Right kidney (tissue), 9 donors: ENCODE measurements at places on chromosomes 5 and 9.
A peak's percentile ranks its signal among the peaks of the same experiment; 100 is the strongest.

DNA sequence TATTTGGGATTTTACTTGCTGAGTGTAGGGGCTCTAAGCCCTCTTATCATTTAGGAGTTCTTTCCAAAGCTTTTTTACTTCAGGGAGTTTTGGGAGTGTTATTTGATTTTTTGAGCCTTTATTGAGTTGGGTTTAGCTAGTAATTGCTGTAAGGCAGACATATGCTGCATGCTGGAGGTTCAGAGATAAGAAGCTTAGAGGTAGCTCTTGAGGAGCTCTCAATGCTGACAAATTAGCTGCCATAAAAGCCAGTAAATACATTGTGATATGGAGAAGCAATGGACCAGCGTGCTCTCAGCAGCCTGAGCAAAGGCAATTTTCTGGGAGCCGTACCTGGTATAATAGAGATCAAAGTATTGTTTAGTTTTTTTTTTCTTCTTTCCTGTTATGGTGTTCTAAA lies 11.6 kb downstream of the ARHGEF28 start:
- no peak for DNase-seq

- DNase-seq, result peak; percentile 24
These were observed 28.7 kb downstream of the DMRT3 start for GRCh38 chr9:1005043-1005667.

GRCh38 chr5:151772846-151773561 lies 1.2 kb downstream of the G3BP1 start:
- no peak for DNase-seq

- no peak for DNase-seq
These were observed 152.7 kb upstream of the ADRA1B start for GRCh38 chr5:159763562-159763961.

DNA sequence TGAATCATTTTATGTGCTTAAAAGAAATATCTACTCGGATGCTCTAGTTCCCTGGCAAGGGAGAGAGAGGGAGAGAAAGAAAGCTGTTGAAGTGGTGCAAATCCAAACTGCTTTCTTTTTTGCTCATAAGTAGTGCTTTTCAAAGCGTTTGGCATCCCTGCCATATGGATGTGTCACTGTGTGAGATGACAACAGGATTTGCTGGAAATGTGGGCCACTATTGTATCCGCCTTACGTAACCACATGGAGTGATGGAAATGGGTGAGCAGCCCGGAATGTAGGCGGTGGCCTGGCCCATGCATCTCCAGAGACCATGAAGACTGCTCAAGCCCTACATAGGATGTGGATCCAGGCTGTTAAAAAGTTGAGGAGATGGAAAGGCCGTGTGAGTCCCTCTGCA lies 30.8 kb downstream of the TJP2 start:
- DNase-seq, result no peak

DNA sequence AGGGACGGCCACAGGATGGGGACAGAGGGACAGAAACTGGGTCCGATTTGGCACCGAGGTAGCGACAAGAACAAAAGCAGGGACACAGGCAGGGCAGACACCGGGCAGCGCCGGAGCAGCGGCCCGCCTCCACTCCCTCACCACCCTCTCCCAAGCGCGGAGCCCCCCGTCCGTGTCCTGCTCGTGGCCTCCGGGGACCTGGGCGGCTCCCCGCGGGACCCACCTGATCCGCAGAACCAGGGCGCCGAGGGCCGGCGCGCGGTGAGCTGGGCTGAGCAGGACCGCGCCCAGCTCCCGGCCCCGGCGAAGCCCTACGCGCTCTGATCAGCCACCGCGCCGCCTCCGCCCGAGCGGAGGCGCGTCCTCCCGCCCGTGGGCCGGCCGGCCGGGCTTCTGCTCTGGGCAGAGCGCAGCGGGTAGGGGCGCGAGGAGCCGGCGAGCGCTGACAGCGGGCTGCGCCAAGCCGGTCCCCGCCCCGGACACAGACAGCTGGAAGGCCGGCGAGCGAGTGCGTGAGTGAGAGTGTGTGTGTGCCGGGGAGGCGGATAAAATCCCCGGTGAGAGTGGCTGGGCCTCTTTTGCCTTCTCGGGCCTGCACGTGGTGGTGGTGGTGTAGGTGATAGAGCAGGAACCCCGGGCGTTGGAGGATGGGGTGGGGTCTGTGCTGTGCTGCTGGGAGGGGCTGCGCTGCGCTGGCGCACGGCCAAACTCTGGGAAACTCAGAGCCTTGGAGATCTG lies at the start of gene GGTA1:
GGTA1 (minus strand) TSS at position 418 of the 738 bp plus-strand sequence. CDS start 31,922 bp downstream, outside the sequence.
- DNase-seq, result peak; percentile 88

DNA sequence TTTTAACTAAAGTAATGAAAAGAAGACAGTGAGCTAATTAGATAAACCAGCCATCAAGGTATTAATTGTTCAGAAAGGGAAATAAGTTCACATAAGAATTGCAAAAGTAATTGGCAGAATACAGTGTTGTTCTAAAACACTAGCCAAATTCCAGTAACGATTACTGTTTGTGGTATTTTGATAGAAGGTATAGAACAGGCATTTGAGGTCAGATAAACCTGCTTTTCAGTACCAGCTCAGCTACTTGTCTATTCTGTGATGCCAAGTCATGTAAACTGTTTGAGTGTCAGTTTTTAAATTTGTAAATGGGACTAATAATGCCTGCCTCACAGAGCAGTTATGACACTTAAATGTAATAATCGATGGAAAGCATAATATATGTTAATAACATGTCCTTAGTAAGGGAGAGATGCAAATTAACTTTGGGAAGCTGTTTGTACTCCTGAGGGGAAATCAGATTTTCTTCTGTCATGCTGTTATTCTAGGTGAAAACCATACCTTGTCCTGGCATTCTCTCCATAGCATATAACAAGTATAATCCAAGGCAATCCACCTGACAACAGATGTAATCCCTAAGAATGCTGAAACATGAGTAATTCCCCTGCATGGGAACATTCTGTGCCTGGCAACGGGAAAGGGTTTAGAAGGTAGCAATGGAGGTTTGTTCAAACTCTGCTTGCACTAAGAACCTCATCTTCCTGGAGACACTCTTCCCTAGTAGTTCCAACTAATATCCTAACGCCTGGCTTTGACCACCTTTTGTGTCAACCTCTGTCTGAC lies 509.5 kb upstream of the PAPPA start:
- no peak for DNase-seq

GRCh38 chr9:110048976-110049698 lies 158.8 kb downstream of the C9orf152 start:
- DNase-seq, result peak; percentile 79

- DNase-seq, result no peak
These were observed 64.3 kb downstream of the ARHGAP26 start for GRCh38 chr5:142834504-142834903.

DNA sequence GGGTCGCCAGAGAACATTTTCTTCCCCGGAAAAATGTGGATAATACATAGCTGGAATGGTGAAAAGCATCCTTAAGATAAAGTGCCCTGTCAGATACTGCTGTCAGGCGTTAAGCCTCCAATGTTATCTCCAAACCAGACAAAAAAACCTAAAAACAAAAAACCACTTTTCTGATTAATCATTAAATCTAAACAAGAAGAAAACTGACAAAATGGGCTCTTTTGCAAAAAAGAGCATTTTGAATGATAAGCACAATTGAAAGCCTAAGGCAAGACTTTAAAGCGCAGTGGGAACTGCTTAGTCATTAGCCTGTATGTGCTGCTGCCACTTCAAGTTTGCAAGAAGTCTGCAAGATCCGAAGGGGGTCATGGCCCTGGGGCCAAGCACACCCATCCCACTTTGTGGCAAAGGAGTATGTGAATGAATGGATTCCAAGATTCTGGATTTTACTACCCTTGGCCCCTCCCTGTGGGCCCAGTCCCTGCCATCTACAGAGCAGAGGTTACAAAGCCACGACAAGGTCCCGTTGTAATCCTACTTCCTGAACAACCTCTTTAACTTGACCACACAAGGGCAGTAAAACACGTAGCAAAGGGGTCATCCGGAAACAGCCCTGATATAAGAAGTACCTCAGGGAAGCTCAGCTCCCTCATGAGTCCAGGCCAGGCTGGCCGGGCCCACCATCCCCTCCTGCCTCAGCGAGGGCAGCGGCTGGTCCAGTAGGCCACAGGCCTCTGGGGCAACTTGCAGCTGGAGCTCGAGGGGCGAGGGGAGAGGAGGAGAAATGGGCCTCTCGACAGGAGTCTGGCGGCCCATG lies 29.7 kb downstream of the SHB start:
- DNase-seq, result no peak

DNA sequence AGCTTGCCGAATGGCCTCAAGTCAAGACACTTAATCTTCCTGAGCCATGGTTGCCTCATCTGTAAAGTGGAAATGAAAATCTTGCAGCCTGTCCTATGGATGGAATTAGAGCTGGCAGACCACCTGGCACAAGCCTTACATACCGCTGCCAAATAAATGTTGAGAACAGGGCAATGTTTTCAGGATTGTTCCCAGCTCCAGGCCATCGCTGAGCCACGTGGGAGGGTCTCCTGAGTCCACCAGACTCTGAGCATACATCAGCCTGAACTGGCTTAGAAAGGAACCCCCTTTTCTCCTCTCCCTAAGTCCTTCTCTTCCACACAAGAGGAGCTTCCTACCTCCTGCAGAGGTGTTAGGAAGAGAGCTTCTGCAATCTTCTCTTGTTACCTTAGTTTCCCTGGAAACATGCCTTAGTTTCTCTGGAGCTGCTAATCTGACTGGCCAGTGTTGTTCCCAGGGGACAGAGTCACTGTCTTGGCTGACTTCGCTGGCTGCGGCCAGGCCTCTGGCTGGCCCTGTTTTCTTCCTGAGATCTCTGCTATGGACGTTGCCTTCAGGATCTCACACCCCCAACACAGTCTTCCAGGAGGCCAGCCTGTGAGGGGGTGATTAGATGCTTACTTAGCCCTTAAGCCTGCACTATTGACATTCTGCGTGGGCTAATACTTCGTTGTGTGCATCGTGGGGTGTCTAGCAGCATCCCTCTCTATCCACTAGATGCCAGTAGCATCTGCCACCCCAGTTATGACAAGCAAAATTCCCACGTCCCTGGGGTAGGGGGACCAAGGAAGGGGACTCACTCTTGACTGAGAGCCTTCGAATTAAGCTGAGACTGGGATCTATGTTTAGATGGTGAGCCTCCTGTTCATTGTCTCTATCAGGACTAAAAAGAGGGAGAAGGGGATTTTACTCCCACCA lies 62.2 kb downstream of the BOD1 start:
- DNase-seq, result no peak

DNA sequence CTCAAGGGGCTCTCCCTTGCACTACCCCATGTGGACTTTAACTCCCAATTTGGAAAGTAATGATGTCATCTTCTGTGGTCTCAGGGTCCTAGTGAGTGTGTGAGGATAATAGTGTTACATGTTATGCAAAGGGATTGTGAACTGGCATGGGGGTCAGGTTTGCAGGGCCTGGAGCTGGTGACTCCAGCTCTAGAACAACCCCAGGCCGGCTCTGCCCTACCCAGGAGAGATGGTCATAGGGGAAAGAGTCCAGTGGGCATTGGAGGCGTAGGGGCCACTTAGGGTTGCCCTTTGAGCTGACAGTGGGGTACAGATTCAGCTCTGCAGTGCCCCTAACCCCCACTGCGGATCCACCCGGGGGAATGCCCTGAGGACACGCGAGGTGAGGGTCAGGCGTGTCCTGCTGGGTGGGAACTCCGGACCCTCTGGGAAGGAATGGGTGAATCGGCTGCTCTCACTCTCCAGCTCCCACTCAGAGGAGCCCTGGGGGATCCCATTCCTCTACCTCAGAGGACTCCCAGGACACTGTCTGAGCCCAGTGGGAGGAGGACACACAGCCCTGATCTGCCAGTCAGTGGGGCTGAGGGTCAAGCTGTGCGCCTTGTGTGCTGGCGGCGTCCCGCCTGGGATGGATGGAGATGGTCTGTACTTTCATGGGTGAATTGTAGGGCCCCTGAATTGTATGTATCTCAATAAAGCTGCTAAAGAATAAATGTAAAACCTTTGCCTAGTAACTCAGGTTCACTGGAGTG lies 2.5 kb upstream of the NKD2 start:
- no peak for DNase-seq

DNA sequence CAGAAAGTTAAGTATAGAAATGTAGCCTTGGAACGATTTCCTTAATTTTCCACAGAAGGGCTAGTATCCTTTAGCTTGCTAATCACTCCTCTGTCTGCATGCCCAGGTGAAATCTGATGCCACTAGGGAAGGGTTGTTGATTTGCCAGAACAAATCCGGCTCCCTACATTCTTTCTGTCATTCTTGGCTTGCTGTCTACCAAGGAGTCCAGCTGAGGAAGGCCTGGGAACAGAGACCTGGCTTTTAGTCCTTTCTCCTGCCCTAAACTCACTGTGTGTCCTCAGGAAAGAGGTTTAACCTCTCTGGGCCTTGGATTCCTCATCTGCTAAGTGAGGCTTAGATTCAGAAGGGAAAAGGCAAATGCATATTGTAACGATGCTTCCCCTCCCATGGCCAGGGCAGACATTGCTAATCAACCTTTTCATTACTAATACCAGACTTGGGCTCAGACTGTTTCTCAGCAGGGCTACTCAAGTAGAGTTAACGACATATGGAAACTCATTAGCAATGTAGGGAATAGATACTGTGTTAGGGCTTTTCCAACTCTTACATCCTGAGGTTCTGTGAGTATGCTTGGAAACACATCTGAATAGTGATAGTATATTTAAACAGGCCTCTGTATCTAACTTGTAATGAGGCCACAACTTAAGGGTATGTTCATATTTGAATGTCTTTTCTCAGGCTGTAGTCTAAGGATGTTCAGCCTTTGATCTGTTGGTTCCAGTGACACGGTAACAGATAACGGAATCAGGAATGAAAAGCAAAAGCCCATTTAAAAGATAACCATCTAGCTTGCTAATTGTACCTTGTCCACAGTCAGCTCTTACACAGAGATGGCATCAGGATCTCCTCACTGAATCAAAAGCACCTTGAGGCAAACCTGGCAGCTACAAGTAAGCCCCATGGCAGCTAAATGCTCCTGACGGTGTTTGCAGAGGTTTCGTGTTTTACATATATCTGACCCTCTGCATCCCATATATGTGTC lies 4.1 kb downstream of the GALNT10 start:
- DNase-seq, result no peak

GRCh38 chr9:137138058-137138721 lies 764 bp upstream of the GRIN1 start:
- DNase-seq, result no peak

- no peak for DNase-seq
These were observed 34.1 kb downstream of the ELOVL7 start for GRCh38 chr5:60809891-60810425.
